Panc1 (cell line): ENCODE measurements at places on chromosomes 1 and 21.

GRCh38 chr21:31997191-31997590 lies 124.4 kb downstream of the HUNK start:
- no peak for DNase-seq

GRCh38 chr1:234119431-234119830 lies 215.0 kb downstream of the SLC35F3 start:
- no peak for DNase-seq

GRCh38 chr1:7948960-7949359 lies 8.3 kb upstream of the TNFRSF9 start:
- no peak for DNase-seq

GRCh38 chr1:60922304-60922703 lies 160.1 kb upstream of the NFIA start:
- no peak for DNase-seq

GRCh38 chr1:157439302-157439954 lies 112.9 kb downstream of the FCRL5 start:
- no peak for DNase-seq

DNA sequence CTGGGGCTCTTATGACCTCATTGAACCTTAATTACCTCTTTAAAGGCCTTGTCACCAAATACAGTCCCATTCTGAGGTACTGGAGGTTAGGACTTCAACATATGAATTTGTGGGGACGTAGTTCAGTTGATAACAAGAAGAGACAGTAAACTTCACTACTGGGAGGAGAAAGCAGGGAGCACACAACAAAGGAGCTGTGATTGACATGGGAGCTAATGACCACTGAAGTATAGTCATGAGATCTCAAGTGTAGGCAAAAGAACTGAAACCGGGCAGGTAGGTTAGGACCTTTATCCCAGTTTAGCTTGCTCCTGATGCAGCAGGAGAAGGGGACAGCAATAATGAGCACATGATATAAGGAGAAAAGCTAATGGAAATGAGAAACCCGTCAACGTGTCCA lies 11.8 kb upstream of the MAB21L3 start:
- no peak for DNase-seq

GRCh38 chr1:231969076-231969475 lies 342.5 kb downstream of the DISC1 start:
- no peak for DNase-seq

DNA sequence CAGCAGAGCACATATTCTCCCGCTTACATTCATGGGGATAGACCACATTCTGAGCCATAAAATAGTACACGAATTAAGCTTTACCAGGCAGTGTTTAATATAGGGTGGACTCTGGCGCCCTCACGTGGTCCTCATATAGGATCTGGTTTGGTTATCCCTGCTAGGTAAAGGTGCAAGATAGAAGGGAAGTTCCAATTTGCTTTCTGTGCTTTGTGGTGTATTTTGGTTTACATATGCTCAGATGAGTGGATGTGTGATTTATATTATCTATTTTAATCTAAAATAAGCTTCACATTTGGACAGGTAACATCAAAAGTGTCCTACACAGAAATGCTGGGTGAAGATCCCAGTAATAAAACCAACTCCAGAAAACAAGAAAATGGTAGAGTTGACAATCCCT lies 3.6 kb downstream of the CR1 start:
- DNase-seq = peak; percentile 57

DNA sequence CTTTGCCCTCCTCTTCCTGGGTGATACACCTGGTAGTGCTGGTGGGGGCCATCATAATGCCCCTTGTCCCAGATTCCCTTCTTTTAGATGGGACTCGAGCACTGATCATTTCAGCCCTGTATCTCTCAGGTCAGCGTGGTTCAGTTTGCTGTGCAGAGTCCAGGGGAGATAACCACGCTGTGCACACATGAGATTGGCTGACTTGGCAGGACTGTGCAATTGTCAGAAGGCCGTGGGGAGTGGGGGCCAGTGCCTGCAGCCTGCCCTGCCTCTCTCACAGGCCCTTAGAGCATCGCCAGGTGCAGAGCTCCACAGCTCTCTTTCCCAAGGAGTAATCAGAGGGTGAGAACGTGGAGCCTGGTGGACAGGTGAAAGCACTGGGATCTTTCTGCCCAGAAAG lies 15.2 kb downstream of the EPHX1 start:
- no peak for DNase-seq

- DNase-seq = no peak
Observed at GRCh38 chr1:67882196-67882958, 49.1 kb upstream of the GNG12 start.

DNA sequence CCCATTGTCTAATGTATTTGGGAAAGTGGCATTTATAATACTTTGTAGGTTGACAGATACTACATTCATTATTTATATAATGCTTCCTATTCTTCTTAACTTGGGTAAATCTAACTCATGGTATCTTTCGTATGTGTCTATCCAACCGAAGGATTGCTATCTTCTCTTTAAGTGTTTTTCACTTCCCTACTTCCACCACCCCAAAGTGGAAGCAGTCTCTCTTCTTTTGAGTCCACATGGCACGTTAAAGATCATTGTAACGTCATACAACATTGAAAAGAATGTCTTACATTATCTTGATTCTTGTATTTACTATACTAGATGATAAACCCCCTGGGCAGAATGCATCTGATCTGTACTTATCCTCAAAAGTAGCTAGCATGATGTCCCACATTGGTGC lies 21.2 kb downstream of the ATP1A1 start:
- no peak for DNase-seq

DNA sequence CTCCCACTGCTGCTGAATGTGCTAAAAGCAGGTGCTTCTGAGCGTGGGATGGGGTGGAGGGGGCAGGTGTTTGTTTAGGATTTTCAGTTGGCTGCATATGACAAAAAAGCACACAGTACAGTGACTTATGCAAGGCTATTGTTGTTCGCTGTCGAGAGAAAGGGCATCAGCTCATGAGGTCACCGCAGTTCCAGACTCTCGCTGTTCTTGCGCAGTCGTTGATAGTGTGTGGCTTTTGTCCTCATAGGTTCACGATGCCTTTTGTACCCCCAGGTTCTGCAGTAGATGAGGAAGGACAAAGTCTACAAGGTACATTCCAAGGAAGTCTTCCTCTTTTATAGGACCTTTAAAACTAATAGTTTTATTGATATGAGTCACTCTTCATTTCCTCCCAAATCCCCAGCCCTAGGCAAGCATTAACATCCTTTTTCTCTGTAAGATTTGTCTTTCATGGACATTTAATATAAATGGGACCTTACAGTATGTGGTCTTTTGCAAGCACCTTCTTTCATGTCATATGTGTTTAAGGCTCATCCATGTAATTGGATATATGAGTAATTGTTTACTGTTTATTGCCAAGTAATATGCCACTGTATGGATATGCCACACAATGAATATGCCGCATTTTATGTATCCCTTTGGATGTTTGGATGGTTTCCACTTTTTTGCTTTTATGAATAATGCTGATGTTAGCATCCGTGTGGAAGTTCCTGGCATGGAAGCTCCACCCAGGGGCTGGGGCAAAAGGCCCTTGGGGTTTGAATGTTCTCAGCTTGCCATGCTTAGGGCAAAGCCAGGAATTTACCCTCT lies 14.5 kb upstream of the NLRP3 start:
- DNase-seq = no peak

DNA sequence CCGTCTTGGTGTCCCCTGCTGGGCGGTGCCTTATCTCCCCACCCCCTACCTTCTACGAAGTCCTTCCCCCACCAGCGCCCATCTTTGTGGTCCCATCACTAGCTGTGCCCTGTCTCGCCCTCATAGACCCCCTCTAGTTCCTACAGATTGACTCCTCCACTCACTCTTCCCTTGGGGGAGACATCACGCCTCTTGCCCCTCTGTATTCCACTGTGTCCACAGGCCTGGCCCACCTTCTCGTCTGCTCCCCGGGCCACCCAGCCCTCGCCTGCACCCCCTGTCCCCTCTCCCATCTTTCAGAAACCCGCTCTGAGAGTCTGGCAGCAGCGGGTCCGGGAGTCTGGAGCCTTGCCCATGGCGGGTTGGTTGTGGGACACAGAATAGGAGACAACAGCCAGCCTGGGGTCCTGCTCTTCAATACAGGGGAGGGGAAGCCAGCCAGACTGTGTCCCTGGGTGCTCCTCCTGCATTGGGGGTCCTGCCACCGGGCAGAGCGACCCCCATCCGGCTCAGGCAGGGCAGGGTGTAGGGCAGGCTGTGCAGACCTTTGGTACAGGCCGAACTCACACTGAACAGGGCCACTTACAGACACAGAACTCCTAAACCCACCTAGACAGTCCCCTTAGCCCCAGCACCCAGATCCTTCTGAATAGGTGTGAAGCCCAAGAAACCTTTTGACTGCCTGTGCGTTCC lies 1.1 kb downstream of the RNF187 start:
- DNase-seq = no peak

- peak; percentile 35 for DNase-seq
Observed at GRCh38 chr1:52296345-52296744, 69.7 kb downstream of the CC2D1B start.

DNA sequence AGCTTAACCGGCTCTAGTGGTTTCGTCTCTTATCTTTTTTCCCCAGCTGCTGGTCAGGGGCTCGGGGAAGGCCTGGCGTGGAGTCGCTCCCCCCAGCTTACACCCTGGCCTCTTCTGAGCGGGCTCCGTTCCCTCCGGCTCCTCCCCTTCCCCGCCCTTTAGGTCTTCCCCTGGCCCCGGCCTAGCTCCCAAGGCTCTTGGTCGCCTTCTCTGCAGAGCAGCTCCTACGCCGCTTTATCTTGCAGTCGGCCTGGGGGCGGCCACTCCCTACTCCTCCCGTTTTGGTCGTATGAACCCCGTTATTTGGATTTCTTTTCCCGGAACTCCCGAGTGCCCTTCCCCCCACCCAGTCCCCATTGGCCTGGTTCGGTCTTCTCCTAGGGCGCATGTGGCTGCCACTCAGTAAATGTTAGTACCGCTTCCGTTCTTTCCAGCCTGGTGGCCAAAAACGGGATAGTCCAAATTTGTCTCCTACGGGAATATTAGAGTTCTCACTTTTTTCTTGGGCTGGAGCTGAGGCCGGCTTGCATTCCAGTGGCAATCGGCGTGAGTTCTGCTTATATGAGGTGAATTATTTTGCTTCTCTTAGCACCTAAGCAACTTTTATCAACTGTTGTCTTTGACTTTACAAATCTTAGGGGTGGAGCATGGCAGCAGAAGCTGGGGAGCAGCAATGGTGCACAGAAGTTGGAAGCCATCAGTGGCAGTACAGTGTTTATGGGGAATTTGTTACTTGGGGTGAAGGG lies 467 bp downstream of the THRAP3 start:
- peak; percentile 38 for DNase-seq

DNA sequence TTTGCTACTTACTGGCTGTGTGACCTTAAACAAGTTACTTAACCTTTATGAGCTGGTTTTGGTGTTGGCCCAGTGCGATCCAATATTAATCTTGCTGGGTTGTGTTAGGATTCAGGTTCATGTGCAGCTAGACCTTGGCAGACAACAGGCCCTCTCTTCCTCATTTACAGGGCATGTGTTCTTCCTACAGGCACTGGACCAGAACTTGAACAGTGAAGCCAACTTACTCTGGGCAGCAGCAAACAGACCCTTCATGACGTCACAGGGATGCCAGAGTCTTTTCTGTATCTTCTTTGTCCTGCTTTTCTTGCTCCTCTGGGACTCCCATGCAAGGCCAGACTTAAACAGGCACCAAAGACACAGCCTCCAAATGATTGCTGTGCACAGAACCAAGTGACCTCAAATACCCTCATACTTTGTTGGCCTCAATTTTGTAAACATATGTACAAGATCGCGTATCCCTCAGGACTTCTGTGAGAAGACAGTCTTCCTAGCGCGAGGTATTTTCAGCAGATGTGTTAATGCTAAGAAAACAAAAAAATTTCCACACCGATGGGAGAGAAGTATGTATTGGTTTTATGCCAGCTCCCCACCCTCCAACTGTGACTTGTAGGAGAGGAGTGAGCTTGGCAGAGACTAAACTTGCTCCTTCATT lies 73.7 kb downstream of the URB2 start:
- no peak for DNase-seq

DNA sequence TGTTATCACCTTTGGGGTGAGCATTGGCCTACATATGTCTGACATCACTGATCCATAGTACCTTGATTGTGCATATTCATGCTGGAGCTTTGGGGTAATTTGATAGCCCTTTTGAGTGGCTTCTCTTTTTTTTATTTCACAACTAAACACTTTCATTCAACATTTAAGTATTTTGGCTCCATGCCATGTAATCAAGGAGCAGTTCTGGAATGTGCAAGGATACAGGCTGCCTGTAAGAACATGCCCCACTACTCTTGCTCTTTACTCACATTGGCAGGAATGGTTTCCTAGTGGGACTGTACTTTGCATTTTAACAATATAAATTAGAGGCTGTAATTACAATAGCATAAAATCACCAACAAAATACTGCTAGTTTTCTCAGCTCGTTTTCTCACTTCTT lies 300.7 kb upstream of the SPAG17 start:
- DNase-seq = no peak

DNA sequence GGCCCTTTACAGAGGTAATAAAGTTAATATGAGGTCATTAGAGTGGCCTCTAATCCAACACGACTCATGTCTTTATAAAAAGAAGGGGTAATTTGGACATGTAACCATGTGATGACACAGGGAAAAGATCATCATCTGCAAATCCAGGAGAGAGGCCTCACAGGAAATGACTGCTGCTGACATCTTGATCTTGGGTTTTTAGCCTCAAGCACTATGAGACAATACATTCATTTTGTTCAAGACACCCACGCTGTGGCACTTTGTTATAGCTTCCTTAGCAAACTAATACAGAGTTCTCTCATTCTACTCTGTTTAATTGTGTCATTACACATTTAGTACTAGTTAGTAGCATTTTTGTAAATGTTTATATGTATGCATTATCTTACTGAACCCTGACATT lies 64.0 kb upstream of the RUNX1 start:
- no peak for DNase-seq

DNA sequence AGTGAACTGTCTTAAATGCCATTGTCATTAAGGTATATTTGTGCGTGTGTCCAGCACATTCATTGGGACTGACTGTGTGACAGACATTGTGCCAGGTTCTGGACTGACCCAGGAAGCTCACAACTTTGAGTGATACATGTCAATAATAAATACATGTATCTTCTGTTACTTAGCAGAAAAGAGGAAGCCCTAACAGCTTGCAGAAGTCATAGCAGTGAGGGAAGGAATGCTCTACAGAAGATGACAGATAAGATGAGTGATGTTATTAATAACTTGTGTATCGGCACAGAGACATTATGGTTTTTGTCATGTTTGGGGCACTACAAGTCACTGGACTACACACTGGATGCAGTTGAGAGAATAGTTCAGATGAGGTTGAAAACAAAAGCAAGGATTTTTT lies 1.2 kb upstream of the SRSF11 start:
- DNase-seq = no peak

GRCh38 chr1:48181669-48182367 lies 40.7 kb upstream of the SLC5A9 start:
- no peak for DNase-seq
